HFFc6 (cell line): ENCODE measurements at places on chromosomes 2 and 18. TPM values are rescaled to one million over a fixed set of nuclear protein-coding genes. Genes with fewer than 3 reads are reported as not detected.
A peak's percentile ranks its signal among the peaks of the same experiment; 100 is the strongest.

- peak overlapping the region; percentile 71 for H3K4me3 ChIP-seq
- H3K27me3 ChIP-seq, result peaks cover 69% of the 10 kb centered on the region
- peaks cover 96% of the 10 kb centered on the region for H3K4me1 ChIP-seq
Measured at GRCh38 chr2:36562973-36563532, 34.9 kb downstream of the FEZ2 start.

DNA sequence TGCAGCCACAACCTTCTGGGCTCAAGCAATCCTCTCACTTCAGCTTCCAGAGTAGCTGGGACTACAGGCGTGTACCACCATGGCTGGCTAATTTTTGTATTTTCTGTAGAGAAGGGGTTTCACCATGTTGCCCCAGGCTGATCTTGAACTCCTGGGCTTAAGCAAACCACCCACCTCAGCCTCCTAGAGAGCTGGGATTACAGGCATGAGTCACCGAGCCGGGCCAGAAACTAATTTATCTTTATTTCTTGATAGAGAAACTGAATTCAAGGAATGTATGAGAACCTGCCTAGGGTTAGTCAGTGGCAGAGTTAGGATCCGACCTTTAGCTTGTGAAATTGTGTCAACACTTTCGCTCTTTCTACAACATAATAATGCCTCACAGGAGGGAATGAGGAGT is 19.3 kb upstream of the ITGAV start:
- no peaks in the 10 kb centered on the region for H3K36me3 ChIP-seq
- no peaks in the 10 kb centered on the region for H3K27me3 ChIP-seq
- H3K4me3 ChIP-seq, result no peak overlapping the region
- H3K27ac ChIP-seq, result 0 out of 2 replicates have a peak overlapping the region, but pooled peaks have one; percentile 10

TBC1D8 gene
- 1.2 to 1.8 TPM (median 1.6 TPM) in 3 replicates for total RNA-seq

ZNF892 gene
- total RNA-seq, result 0.53 to 0.78 TPM (median 0.64 TPM) in 3 replicates
